Mammary epithelial cell (primary cell): ENCODE measurements at places on chromosomes 4 and X. TPM values are rescaled to one million over a fixed set of nuclear protein-coding genes. Genes with fewer than 3 reads are reported as not detected.

The MFAP3L gene
- polyA plus RNA-seq = 4.1 TPM

The TGIF2LX gene
- not detected for polyA plus RNA-seq

The OPN1LW gene
- polyA plus RNA-seq = not detected

The BCORL1 gene
- 1.1 TPM for polyA plus RNA-seq

The DCAF12L1 gene
- polyA plus RNA-seq = not detected

The GPR50 gene
- not detected for polyA plus RNA-seq

The TMEM144 gene
- polyA plus RNA-seq = 4.1 TPM

DNA sequence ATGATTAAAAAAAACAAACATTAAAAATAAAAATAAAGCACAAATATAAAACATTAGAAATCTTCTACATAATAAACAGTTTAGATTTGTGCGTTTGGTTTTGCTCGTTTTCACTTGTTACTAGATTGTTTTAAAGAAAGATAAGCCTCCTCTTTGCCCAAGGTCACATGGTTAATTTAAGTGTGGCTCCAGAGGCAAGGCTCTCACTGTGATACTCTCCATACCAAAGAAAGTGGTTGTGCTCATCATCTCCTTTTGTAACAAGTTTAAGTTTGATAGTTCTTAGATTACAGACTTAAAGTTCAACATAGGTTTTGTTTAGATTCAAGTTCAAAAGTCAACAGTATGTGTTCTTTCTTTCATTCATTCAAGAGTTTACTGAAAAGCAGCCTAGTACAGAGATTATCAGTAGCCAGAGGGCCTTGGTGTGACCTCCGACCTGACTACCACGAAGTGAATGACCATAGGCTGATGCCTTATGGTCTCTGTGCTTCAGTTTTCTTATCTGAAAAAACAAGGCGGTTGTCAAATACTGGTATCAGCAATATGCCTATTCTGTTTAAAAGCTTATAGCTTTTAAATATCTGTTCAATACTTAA lies 133.2 kb downstream of the ZAR1 start:
- no peak for DNase-seq

DNA sequence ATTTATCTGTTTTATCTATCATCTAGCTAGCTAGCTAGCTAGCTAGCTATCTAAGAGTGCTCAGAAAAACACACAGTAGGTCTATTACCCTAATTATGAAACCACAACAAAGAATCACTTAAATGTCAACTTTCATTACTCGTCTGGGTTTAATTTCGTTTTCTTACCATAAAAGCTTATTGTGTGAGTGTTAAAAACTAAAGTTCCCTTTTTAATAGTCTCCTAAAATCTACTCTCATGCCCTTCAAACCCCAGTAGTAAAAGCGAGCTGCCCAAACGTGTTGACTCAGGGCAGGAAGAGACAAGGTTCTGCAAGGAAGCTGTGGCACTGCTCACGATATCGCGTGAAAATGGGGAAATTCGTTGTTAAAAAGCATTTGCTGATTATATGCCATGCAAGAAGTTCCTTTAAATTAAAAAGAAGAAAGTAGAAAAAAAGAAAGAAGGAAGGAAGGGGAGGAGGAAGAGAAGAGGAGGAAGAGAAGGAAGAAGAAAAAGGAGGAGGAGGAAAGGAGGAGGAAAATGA lies 595 bp downstream of the MBNL3 start:
- DNase-seq = peak; percentile 33

DNA sequence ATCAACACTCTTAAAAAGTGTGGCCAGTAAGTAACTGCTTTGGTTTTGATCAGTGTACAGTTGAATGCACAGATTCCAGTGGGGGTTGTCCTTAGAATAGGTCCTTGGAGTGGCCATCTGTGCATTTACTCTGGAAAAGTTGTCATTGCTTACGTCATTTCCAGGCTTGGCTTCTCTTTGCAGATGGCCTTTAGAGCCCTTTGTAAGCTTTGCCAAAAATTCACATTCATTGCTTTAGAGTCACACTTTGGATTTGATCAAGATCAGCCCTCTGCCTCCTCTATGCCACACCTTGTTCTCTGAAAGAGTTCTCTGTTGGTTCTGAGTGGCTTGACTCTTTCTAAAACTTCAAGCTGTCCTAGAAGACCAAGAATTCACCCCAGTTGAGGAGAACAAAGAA lies 83.9 kb downstream of the MAMLD1 start:
- DNase-seq = no peak

DNA sequence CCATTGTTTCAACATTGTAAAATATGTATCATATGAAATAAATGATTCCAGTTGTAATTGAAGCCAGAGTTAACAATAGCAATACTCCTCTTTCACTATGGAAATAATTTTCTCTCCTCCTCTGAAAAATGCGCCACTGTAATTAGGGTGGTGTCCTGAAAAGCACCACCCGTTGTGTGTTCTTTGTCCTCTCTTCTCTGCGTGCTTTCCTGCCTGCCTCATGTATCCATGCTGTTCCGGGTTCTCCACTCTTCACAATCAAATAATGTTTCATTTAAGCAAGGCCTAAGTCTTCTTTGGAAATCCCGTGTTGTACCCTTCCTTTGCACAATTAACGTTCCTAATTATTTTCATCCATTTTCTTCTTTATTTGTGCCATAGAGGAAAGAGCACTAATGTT lies 293.3 kb downstream of the ADGRL3 start:
- DNase-seq = no peak

DNA sequence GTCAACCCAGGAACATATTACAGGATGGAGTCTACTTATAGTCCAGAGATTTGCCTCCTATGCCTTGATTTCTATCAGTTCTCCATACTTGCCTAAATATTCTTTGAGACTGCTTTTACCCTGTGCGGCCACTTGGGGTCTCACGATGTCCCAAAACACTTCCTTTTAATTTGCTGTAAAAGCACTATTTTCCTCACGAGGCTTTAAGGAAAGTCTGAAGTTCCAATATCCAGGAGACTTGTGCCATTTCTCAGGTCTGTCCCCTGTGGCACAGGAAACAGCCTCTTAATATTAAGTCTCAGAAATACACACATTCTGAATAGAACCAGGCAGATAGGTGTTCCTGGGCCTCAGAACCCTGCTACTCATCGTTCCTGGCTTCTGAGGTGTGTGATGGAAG lies 142.9 kb downstream of the TMEM164 start:
- DNase-seq = peak; percentile 7

DNA sequence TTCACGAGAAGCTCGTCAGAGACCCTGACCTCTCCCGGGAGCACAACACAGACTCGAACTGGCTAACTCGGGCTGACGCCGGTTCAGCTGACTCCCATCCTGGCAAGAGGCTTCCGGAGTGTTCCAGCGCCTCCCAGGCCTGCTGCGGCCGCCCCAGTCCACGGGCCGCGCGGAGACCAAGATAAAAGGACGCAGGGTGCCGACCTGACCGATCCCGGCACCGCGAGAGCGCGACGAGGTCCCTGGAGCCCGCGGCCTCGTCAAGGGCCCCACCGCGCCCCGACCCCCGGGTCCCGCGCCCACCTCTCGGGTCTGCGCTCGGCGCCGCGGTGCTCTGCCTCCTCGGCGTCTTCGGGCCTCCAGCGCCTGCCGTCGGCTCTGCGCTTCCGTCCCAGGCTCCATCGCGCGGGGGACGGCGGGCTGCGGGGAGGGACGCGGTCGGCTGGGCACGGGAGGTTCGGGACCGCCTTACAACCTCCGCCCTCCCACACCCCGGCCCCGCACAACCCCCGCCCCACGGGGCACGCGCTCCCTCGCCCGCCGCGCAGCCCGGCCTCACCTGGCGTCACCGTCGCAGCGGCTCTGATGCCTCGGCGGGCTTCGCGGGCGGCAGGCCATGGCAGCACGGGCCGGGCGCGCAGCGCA lies 426 bp downstream of the SLBP start:
- peak; percentile 56 for DNase-seq

DNA sequence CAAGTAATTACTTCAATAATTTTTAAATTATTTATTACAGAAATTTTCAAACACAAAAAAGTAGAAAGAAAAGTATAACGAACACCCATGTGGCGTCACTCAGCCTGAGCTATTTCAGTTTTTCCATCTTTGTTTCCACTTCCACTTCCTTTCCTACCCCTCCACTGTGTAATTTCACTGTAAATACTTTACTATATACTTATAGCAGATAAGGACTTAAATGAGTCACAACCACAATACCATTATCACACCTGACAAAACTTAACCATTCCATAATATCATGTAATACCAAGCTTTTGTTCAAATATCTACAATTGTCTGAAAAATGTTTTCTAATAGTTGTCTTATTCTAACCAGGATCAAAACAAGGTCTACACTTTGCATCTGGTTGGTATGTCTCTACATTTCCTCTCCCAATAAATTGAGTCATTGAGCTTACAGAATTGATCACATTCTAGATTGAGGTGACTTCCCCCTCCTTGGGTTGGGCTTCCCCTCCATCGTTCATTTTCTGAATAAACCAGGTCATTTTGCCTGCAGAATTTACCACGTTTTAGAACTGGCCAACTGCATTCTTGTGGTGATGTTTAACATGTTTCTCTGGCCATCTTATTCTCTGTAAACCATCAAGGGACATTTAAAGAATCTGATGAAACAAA lies 48.7 kb downstream of the ATP10D start:
- no peak for DNase-seq

DNA sequence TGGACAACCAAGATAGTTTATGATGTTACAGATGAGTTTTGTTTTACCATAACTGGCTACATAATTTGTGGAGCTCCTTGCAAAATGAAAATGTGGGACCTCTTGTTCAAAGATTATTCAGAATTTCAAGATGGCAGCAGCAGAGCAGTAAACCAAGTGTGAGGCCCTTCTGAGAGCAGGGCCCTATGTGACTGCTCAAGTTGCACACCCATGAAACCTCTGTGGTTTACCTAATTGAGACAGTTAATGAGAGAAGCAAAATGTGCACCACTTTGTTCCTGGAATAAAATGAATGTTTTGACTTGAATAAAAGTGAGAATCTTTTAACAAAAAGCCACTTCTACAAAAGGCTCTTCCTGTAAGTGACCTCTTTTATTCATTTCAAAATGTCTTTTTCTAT lies 519.2 kb downstream of the RPA4 start:
- no peak for DNase-seq

GRCh38 chrX:108217876-108218275 lies 126.3 kb downstream of the ATG4A start:
- no peak for DNase-seq
